Activated CD8-positive, alpha-beta T cell treated with anti-CD3 and anti-CD28 coated beads, Interleukin-2, amount 10 ng/mL, durations not matched to agents 7 days and 5 days (primary cell): ENCODE measurements at places on chromosomes 11 and 22. TPM values are rescaled to one million over a fixed set of nuclear protein-coding genes. Genes with fewer than 3 reads are reported as not detected.

The OR2AT4 gene
- total RNA-seq: not detected

The TMEM184B gene
- total RNA-seq: 31.4 TPM

The TNNI2 gene
- 0.50 TPM for total RNA-seq

The UPK3A gene
- not detected for total RNA-seq

The P2RX6 gene
- 0.63 TPM for total RNA-seq

- no peak overlapping the region for H3K27ac ChIP-seq
- DNase-seq: no peak
- no peaks in the 10 kb centered on the region for H3K36me3 ChIP-seq
- H3K4me1 ChIP-seq: peaks cover 23% of the 10 kb centered on the region
- H3K4me3 ChIP-seq: no peak overlapping the region
- no peaks in the 10 kb centered on the region for H3K27me3 ChIP-seq
Observed at GRCh38 chr11:68146704-68147474, 25.7 kb upstream of the CHKA start.

- H3K36me3 ChIP-seq: no peaks in the 10 kb centered on the region
- no peaks in the 10 kb centered on the region for H3K4me1 ChIP-seq
- H3K27ac ChIP-seq: no peak overlapping the region
- peaks cover 53% of the 10 kb centered on the region for H3K27me3 ChIP-seq
- H3K4me3 ChIP-seq: no peak overlapping the region
Observed at GRCh38 chr11:69721745-69722144, 17.9 kb upstream of the FGF19 start.

DNA sequence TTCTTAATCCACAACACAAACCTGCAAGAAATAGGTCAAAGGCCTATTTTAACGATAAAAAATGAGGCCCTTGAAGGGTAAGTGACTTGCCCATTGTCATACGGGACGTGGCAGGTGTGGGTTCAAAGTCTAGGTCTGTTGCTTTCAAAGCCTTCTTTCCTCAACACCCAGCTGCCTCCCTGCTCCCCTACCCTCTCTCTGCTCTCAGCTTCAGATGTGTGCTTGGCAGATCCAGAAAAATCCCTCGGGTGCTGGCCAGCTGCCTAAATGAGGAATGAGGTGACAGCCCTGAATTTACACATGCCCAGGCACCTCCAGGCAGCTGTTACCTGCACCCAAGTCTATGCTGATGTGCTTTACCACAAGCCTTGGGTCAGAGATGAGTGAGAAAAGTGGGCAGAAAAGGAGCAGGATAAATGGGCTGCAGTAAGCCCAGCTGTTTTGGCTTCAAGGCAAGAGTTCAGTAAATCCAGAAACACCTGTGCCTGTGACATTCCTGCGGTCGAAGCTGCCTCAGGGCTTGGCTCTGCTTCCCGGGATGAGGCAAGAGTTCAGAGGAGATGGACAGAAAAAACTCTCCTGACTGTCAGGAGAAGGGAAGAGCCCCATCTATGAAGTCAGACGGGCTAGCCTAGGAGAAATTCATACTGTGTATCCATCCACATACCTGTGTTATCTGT lies 49.9 kb upstream of the LDLRAD3 start:
- no peaks in the 10 kb centered on the region for H3K27me3 ChIP-seq
- H3K27ac ChIP-seq: no peak overlapping the region
- DNase-seq: no peak
- no peak overlapping the region for H3K4me3 ChIP-seq

DNA sequence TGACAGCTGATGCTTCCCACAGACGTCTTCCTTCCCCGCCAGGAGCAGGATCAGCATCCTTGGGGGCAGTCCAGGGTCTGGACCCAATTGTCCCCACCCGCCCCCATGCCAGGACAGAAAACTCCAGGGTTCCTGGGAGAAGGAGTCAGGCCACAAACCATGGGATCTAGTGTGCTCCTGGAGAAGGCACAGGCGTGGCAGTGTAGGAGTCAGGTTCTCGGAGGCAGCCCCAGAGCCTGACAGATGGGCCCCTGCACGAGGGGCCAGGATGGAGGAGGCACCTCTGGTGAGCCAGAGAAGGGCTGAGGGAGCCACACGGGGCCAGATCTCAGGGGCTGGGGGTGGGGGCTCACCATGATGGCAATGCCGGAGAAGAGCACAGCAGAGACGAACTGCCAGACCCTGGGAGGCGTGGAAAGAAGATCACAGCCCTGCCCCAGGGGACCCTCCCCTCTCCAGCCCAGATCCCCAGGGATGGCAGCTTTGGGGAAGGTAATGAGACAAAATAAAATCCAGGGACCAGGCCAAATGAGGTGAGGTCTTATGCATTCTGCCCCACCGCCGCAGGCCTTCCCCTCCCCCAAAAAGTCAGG lies 13.6 kb downstream of the TP53I11 start:
- H3K4me1 ChIP-seq: no peaks in the 10 kb centered on the region
- DNase-seq: no peak
- peaks cover 2% of the 10 kb centered on the region for H3K27me3 ChIP-seq
- H3K36me3 ChIP-seq: no peaks in the 10 kb centered on the region
- no peak overlapping the region for H3K27ac ChIP-seq

DNA sequence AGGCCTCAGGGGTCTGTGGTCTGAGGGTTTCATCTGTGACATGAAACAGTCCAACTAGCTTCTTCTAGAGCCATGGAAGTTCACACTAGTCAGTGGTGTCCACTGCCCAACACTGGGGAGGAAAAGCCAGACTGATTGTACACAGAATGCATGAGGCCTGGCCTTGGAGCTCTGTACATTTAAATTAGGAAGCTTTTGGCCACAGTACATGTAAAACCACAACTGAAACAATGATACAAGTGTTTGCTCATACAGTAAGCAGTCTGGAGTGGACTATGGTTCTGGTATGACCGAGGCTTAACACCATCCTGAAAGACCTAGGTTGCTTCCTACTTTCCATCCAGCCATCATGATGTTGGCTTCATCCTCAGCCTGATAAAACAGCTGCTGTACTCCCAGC lies 73.8 kb upstream of the SESN3 start:
- no peak overlapping the region for H3K27ac ChIP-seq
- H3K36me3 ChIP-seq: no peaks in the 10 kb centered on the region
- no peak for DNase-seq
- no peaks in the 10 kb centered on the region for H3K27me3 ChIP-seq
- H3K4me3 ChIP-seq: no peak overlapping the region

- no peak for DNase-seq
- no peaks in the 10 kb centered on the region for H3K36me3 ChIP-seq
- peaks cover 12% of the 10 kb centered on the region for H3K4me1 ChIP-seq
Observed at GRCh38 chr11:110093407-110094297, 460 bp downstream of the ZC3H12C start.

GRCh38 chr11:64341851-64342791 lies 2.1 kb downstream of the CCDC88B start:
- peaks cover 55% of the 10 kb centered on the region for H3K4me1 ChIP-seq
- peak overlapping the region; percentile 80 for H3K4me3 ChIP-seq
- no peak overlapping the region for H3K27ac ChIP-seq
- peaks cover 46% of the 10 kb centered on the region for H3K36me3 ChIP-seq

- no peak overlapping the region for H3K27ac ChIP-seq
- no peak overlapping the region for H3K4me3 ChIP-seq
- H3K4me1 ChIP-seq: no peaks in the 10 kb centered on the region
- DNase-seq: no peak
Observed at GRCh38 chr11:37704791-37705190, 1106.8 kb upstream of the RAG2 start.

DNA sequence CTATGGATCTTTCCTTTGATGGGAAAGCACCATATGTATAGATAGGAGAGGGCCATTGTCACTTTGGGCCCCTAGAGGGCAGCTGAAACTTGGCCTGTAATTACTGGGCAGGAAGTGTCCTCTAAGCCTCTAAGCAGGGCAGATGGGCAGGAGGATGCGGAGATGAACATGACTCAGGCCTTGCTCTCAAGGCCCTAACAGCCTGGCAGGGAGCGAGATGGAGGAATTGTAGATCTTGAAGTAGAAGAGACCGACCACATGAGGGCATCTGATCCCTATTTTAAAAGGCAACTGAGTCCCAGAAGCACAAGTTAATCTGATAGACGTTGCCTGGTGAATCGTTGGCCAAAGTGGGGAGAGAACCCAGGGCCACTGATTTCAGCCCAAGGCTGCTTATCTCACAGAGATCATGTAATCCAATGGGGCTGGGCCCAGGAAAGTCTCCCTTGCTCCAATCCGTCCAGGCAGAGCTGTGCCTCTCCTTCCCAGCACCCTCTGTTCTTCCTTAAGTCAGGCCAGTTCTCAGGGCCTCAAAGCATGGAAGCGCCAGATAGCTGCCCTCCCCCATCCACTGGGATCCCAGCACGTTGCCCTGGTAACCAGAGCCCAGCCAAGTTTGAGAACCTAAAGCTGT lies 2.5 kb upstream of the SEPTIN3 start:
- H3K27me3 ChIP-seq: peaks cover 2% of the 10 kb centered on the region
- peak; percentile 57 for DNase-seq
- no peak overlapping the region for H3K27ac ChIP-seq
- no peak overlapping the region for H3K4me3 ChIP-seq
- no peaks in the 10 kb centered on the region for H3K36me3 ChIP-seq

DNA sequence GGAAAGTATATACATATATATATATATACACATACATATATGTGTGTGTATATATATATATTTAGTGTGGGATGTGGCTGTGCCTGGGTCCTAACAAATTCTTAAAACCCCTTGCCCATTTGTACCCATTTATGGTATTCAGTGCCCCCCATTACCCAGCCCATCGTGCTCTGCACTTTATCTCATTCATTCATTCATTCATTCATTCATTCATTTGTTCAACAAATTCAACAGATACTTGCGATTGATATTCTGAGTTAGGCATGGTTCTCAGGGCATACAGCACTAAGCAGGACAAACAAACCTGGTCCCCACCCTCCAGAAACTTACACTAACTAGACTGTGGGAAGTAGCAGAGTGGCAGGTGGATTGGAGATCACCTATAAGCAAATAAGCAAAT lies 56.6 kb upstream of the LMO2 start:
- H3K4me1 ChIP-seq: no peaks in the 10 kb centered on the region

GRCh38 chr11:42772886-42773285 lies 538.9 kb upstream of the API5 start:
- H3K36me3 ChIP-seq: no peaks in the 10 kb centered on the region
- no peaks in the 10 kb centered on the region for H3K4me1 ChIP-seq
- no peak overlapping the region for H3K27ac ChIP-seq
- no peak overlapping the region for H3K4me3 ChIP-seq

GRCh38 chr11:78748918-78749690 lies 174.4 kb upstream of the NARS2 start:
- no peaks in the 10 kb centered on the region for H3K4me1 ChIP-seq
- DNase-seq: no peak
- H3K4me3 ChIP-seq: no peak overlapping the region
- no peak overlapping the region for H3K27ac ChIP-seq

DNA sequence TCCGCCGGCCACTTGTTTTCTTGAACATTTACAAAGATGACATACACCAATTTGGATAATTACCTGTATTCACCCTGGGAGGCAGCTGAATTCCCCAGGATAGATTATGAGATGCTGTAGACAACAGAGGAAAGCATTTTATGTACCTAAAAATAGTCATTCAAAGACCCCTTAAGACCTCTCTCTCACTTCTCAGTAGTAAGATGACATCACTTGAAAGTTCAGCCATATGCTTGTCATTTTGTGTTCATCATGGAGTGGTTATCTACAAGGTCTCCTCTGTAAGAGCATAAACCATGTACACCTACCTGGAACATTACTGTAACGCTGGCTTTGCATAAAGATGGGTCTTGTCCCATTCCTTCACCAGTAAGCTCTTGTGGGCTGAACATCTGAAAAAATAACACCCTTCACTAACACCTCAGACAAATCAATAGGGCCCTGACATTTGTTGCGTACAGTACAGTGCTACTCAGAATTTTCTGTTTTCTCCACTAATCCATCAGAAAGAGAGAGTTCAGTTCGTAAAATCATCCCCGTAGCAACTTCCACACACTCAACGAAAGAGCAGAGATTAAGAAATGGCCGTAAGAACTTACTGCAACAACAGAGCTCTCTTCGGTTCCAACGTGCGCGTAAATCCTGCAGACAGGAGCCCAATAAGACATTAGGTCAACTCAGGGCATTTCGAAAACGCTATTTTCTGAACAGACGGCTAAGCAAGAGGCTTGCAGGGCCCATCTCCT lies 15.6 kb upstream of the WDR74 start:
- H3K4me1 ChIP-seq: peaks cover 65% of the 10 kb centered on the region
- no peak for DNase-seq
- H3K27me3 ChIP-seq: no peaks in the 10 kb centered on the region

GRCh38 chr11:98800696-98801095 lies 220.1 kb upstream of the CNTN5 start:
- no peaks in the 10 kb centered on the region for H3K36me3 ChIP-seq
- H3K4me3 ChIP-seq: no peak overlapping the region
- H3K27me3 ChIP-seq: no peaks in the 10 kb centered on the region
- no peak overlapping the region for H3K27ac ChIP-seq

DNA sequence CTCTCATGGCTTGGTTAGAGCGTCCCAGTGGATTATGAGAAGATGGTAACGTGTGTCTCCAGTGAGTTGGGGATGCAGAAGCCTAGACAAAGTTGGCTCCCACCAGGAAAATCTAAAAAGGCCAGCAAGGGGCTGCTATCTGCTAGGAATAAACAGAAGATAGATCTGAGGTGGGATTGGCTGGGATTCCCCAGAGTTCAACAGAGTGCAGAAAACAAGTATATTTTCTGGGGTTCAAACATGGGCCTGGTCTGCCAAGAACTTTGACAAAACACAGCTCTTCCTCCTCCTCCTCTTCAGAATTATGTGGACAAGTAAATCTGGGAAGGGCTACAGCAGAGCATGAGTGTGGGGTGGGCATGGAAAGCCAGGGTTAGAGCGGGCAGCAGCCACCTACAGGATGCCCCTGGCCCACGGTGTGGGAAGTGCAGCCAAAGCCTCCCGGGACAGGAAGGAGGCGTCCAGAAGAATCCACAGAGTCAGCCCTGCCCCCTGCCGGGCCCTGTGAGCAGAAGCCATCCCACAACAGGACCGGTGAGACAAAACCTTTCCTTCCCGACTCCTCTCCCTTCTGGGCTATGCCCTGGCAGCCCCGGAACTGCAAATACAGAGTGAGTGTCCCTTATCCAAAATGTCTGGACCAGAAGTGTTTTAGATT lies 67.1 kb downstream of the CD82 start:
- peaks cover 7% of the 10 kb centered on the region for H3K4me1 ChIP-seq
- peaks cover 13% of the 10 kb centered on the region for H3K27me3 ChIP-seq
- DNase-seq: peak; percentile 44
- no peaks in the 10 kb centered on the region for H3K36me3 ChIP-seq
- no peak overlapping the region for H3K4me3 ChIP-seq

DNA sequence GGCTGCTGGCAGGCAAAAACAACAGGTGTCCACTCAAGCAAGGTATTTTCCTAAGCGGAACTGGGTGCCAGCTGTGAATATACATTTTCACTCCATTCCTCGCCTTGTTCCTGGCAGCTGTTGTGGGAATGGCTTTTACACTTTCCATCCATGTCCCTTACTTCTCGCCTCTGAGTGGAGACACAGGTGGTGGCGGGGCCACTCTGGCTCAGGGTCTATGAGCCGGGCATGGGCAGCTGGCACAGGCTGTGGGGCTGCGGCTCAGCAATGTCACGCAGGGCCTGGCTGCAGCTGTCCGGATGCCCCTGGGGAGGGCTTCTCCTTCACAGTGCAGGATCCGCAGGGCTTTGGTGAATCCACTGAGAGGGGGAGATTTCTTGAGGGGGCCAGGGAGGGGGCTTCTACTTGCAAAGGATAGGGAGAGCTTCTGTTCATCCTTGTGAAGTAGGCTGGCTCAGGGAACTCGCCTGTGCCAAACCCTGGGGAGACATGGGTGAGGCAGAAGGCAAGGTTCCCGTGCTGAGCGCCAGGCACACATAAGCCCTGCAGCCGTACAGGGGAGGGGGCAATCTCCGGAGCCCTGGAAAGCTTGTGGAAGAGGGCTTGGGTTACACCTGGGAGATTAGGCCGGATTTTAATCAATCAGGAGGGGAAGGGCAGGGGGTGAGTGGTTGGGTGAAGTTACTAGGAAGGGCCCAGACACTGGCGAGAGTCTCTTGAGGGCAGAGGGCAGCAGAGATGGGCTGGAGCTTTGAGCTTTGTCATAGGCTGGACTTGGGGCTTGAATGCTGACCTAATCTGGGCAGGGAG lies 45.7 kb downstream of the KCNQ1OT1 start:
- no peak for DNase-seq
- H3K27ac ChIP-seq: no peak overlapping the region
- H3K36me3 ChIP-seq: peaks cover 14% of the 10 kb centered on the region
